ENCODE measurements at places on chromosomes 2 and 18.

- DNase-seq, result no peak
Measured at GRCh38 chr2:225402210-225402776, 2.8 kb downstream of the NYAP2 start.

DNA sequence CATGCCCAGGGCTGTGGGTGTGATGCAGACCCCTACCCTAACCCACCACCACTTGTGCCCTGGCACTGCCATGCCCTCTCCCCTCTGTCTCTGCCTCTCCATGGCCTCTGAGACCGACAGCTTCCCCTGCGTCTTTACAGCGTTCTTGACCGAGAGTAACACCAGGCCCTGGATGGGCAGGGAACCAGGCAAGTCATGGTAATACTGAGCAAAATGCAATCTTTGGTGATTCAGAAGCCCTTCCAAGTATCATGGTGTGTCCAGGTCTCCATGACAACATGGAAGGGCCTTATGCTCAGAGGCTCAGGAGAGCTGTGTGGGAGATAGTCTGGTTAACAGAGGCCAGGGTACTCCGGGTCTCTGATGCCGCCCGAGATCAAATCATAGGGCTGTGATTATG, 176.1 kb downstream of the KLHL29 start:
- no peak for DNase-seq

DNA sequence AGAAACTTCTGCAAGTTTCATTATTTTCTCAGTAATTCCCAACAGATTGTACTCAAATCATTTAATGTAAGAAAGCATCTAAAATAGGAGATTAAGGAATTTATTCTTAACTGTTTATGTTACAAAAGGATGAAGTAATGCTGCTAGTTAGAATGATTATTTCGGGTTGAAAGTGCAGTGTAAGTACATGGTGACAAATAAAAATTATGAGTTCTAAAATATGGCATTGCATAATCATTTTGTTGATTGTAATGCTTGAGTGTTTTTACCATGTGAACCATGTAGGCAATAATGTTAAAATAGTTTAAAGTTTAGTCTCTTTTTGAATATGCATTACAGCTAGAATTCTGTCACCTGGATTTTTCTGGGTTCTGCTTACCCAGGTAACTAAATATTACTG, 149.0 kb upstream of the SP5 start:
- no peak for DNase-seq

DNA sequence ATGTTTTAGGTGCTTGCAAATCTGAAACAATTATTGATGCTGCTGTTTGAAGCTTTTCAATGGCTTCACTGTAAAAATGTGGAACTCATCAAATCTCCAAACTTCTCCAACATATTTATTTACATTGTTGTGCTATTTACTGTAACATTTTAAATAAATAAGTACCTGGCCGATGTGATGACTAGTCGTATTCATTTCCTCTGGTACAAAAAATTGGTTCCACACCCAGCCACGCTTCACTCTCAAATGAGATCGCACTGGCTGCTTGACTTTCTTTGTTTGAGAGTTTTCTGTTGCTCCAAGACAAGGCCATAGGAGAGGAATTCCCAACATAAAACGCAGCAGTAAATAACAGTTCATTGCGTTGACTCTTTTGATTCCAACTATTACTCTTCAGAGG, 32.0 kb downstream of the CDH19 start:
- no peak for DNase-seq

GRCh38 chr2:33494877-33495641, 18.6 kb downstream of the RASGRP3 start:
- no peak for DNase-seq

- DNase-seq, result no peak
Measured at GRCh38 chr2:149733936-149734685, 146.5 kb upstream of the MMADHC start.

GRCh38 chr2:66577321-66578053, 142.6 kb downstream of the MEIS1 start:
- DNase-seq, result no peak

- no peak for DNase-seq
Measured at GRCh38 chr2:126413079-126413478, 242.9 kb upstream of the GYPC start.

DNA sequence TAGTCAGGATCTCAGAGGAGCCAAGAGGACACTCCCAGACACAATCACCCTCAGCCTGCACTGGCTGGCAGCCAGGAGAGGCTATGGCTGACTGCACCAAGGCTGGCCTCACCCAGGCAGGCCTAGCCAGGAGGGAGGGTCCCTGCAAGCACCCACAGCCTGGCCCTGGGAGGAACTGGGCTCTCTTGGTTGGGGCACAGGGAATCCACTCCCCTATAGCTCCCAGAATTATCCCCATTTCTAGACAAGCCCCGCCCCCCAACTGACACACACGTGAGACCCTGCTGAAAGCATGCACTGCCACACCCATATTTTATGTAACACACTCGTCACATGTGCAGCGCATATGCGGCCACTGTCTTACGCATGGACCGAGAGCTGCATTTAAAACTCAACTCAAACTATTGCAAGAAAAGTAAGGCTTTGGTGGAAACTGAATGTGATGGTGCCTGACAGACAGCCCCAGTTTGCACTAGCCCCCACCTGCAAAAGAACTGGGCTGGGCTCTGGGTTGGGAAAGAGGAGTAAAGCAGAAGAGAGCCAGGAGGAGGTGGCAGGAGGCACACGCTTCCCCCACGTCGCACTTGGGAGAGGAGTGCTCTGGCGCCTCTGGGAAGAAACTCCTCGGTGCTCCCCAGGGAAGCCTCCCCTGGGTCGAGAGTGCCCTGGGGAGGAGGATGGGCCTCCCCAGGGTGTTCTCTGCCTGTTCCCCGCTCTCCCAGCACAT, 28.9 kb upstream of the ARHGEF4 start:
- no peak for DNase-seq

DNA sequence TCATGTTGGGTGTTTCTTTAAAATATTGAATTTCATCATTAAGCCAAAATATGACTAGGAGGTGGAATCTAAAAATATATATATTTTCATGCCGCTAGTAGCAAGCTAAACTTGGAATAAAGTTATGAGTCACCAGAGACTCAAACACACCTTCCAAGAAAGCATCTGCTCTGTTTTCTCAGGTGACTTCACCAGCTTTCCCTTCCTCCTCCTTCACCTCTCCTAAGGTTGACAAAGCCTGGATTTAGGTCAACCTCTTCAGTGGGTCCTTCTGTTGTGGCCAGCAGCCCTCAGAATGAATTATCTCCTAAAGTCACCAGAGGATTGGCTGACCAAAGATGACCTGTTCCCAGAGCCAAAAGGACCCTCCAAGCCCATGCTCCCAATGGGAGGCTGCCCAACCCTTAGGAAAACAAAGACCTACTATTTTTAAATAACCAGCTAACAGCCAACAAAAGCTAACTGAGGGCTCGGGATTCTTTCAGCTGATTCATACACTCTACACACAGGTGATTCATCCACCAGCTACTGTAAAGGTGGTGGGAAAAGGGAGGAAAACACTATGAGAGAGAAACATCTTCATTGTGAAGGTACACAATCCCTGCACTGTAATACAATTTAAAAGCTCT, 113.9 kb downstream of the MYO5B start:
- DNase-seq, result no peak

DNA sequence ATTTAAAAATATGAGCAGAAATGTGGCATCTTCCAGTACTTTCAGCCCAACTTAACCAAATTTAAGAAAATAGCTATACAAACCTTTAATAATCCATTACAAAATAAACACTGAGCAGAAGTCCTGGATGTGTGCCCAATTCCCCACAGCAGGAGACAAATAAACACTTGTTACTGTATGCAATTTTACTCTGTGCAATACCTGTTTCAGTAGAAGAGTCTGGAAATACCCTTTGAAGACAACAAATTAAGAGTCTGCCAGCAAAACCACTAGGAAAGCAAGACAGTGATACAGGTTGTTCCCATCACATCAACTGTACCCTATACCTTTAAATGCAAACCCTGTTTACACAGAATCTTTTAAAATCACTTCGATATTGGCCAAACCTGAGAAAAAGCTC, 41.4 kb upstream of the RNU4ATAC start:
- no peak for DNase-seq

GRCh38 chr2:233400961-233401360, 46.7 kb downstream of the DGKD start:
- no peak for DNase-seq

DNA sequence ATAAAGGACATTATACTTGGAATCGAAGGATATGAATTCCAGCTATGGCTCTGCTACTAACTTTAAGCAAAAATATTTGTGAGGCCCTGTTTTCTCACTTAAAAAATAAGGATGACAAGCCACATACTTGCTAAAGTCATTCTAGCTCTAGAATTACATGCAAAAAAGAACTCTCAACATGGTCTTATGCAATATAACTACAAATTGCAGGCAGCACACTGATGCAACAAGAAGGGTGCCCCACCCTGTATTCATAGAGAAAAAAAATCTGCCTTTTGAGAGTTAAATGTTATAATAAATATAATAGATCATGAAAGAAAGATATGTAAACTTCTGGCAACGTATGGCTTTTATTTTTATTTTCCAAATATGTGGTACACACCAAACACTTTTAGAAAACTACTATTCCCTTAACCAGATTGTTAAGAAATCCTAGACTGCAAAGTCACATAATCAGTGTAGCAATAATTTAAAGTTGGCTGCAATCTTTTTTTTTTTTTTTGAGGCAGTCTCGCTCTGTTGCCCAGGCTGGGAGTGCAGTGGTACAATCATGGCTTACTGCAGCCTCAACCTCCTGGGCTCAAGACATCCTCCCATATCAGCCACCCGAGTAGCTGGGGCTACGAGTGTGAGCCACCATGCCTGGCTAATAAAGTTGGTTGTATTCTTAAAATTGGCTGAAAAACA, 40.2 kb upstream of the WDSUB1 start:
- DNase-seq, result no peak

DNA sequence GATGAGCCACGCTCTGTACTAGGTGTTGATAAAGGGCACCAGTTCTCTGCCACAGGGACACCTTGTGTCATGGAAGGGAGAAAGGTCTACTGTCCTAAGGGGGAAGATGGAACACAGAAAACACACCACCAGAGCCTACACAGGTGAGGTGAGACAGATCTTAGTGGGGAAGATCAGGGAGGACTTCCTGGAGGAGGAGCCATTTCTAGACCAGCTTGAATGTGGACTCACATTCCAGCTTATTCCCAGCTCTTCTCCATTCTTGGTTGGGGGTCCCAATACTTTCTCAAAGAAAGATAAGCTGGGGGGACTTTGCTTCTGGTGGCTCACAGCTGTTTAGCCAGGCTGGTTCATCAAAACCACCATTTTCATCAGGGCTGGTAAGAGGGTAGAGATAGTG, 36.2 kb downstream of the EMX1 start:
- DNase-seq, result no peak

- no peak for DNase-seq
Measured at GRCh38 chr2:24463271-24463670, 27.8 kb upstream of the NCOA1 start.

- no peak for DNase-seq
Measured at GRCh38 chr2:123015186-123015585, 1009.9 kb upstream of the CNTNAP5 start.

DNA sequence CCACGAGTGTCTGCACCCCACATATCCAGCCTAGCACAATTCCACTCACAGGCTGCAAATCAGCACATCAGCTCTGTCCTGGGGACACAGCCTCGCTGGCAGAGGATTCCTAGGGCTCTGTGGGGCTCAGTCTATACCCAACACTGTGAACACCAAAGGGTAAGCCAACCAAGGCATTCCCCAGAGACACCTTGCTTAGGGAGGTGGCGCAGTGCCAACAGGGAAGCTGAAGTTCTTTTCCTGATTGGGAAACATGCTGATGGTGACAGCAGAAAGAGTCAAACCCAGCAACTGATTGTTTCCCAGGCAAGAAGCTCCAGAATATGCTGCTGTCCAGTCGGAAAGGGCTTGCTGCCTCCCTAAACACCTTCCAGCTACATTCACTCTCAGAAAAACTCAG, 55.8 kb downstream of the TTC32 start:
- DNase-seq, result no peak

DNA sequence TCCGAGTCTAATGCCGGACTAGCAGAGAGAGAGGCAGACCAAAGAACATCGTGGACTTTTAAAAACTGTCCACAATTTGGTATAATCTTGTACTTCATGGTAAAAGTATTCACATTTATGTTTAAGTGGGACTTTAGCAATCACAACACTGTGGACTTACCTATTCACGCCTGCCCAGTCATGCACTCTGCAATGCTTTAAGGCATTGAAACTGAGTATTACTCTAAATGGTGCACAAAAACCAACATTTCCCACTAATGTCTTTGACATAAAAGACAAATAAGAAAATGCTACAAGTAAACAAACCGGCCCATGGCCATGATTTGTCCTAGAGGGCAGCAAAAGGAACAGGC, 91.3 kb downstream of the ACVR1 start:
- DNase-seq, result no peak

GRCh38 chr2:211957799-211958198, 580.8 kb downstream of the ERBB4 start:
- DNase-seq, result no peak

DNA sequence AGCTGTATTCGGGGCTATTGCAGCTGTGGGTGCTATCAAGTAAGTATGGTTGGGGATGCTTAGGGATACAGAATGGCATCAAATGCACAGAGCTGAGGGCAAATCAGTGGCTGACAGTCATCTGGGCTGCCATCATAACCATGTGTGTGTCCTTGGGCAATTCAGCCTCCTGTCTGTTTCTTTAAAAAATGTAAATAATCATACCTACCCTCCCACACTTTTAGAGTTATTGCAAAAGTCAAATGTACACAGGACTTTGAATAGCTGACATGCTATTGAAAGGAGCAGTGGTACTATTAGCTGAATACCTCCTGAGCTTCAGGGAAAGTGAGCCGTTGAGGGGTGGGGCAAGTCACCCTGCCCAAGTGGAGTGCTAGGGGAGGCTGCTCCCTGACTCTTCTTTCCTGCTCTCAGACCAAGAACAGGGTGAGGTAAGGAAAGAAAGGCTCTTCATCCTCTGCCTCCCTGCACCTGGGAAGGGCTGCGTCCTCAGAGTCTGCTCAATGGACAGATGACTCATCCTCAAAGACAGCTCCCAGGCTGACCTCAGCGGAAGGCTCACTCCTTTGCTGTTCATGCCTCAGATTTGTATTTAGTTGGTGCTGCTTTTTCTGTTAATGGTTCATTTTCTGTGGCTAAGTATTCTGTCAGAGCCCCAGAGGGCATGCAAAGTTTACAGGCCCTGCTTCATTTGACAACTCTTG, 54.9 kb upstream of the BZW1 start:
- no peak for DNase-seq

DNA sequence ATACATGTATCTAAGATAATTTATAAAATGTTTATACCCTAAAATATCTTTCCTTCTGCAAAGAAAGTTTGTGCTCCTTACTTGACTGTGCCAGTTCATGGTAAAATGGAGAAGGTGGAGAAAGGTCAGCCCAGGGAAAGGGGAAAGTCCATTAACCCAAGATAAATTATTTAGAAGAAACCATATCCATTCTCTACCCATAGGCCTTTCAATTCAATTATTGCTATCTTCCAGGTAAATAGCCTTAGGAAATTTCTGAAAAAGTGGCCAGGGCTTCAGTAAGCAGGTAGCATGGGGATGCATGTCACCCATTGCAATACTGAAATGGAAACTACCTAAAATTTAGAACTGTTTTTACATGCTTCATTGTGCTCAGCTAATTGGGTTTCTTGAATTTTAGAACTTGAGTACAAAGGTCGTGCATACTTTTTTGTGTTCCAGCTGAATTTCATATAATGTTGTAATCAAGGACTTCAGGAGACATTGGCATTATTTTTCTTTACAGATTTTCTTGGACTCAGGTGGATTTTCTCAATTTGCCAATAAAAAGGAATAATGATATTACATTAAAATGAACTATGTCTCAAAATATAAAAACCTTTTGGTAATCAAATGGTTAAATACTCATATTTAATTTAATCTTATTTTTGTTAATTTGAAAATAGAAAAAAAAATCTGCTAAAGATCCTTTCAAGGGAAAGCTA, 124.9 kb downstream of the CSRNP3 start:
- no peak for DNase-seq
